ENCODE measurements at places on chromosomes 4 and X.

DNA sequence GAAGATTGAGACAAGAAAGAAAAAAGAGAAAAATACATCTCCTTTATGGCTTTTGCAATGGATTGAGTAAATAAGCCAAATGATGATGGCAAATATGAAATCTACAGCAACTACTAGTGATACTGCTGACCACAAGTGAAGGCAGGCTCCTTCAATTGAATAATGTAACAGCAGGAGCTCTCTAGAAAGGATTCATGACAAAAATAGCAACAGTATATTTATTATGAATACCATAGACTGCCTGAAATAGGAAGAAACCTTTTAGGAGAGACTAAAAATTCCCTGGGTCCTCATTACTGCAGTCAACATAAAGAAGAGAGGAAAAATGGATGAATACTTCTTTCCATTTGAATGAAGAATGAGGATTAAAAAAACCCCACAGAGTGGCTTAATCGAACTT is 306.8 kb upstream of the ANXA10 start:
- no peak for DNase-seq

GRCh38 chr4:81084029-81084428 is 53.5 kb downstream of the BMP3 start:
- DNase-seq = no peak

DNA sequence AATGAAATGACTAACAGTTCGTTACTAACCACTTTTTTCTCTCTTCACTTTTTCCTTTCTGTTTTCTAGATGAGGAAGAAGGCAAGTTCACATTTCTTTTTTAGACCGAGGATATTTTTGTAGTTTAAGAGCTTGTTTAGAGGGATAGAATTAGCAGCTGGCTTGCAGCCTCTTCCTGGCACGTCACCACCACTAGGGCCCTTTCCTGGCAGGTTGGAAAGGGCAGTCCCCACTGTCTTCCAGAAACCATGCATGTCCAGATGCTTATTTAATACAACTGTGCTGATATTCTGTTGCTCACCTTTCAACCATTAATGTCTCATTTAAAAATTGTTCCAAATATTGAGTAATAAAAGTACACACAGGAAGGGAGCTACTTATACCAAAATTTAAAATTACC is 209.5 kb upstream of the PACRGL start:
- DNase-seq = no peak

DNA sequence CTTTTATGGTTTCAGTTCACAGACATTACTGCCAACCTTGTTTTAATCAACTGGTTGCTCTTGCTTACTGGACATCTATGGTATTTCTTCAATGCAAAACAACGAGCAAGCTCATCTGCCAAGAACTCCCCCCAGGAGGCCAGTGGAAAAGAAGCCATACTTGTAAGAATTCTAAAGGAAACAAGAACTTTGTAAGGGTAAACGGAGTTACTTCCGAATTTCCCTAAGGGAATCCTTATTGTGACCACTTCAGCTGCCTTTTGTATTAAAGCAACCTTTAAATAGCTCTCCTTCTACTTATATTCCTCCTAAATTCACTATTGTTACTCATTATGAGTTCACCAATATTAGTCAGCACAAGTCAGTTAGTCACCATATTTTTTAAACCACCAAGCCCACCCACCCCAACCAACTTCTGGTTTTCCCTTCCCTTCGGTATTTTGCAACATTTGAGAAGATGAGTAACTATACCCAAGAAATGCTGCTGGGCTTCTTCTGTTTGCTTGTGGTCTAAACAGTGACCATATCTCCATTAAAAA is 602.8 kb upstream of the DIPK2B start:
- DNase-seq = no peak

- no peak for DNase-seq
These were observed 51.7 kb upstream of the PDLIM3 start for GRCh38 chr4:185587030-185587426.

GRCh38 chr4:11428899-11429698 is 405 bp upstream of the HS3ST1 start:
- DNase-seq = peak; percentile 41

GRCh38 chr4:95102162-95102790 is 344.5 kb downstream of the BMPR1B start:
- DNase-seq = no peak

DNA sequence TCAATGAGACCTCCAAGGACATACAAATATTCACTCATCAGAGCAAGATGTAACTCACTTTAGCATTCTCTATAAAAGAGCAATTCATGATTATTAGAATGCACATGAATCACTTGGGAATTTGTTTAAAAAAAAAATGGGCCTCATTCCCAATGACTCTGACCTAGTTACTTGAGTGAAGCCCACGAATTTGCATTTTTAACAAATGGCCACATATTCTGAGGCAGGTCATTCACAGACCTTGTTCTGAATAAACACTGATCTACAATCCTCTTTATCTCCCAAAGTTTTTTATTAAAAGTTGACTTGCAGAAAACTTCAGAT is 255.1 kb upstream of the VEGFC start:
- DNase-seq = no peak

- DNase-seq = no peak
These were observed 33.7 kb upstream of the STAG2 start for GRCh38 chrX:123927845-123928244.

DNA sequence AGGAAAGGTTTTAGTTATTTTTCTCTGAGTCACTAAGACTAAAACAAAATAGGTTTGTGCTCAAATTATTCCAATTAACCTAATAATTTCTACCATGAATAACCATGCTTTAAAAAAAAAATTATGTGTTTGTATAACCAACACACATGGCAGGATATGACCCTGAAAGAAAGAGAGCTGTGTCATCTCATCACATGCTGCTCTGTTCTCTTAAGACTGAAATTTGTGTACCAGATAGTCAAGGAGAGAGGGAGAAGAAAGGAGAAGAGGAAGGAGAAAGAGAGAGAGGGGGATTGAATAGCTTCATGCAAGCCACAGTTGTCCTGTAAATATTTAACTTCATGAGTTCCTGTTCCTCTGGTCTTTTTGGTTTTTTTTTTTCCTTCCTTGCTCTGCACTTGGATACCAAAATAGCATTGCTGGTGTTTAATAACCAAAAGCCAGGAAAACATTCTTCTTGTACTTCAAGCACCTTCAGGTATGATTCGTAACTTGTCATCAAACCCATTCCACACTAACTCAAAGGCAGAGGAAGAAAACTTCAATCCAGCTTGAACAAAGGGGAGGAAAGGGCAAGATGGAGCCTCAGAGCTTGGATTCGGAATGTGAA is 6.4 kb upstream of the PROM1 start:
- no peak for DNase-seq

DNA sequence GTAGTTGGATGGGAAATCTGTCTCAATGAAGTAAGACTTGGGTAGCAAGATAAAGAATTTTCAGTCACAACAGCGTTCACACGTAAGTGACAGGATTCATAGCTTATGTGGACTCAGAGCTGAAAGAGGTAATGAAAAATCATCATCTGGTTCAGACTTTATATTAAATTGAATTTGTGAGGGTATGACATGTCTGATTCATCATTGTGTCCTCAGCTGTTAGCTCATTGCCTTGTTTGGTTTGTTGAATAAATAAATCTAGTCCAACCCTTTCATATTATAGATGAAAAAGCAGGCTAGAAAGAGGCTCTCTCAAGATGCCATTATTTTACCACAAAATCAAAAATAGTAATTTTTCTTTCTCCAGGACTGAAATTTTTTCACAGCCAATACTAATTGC is 2.7 kb upstream of the CYSLTR1 start:
- DNase-seq = no peak
